Esophagus muscularis mucosa (tissue), 4 donors: ENCODE measurements at places on chromosomes 7 and 10.
A peak's percentile ranks its signal among the peaks of the same experiment; 100 is the strongest.

DNA sequence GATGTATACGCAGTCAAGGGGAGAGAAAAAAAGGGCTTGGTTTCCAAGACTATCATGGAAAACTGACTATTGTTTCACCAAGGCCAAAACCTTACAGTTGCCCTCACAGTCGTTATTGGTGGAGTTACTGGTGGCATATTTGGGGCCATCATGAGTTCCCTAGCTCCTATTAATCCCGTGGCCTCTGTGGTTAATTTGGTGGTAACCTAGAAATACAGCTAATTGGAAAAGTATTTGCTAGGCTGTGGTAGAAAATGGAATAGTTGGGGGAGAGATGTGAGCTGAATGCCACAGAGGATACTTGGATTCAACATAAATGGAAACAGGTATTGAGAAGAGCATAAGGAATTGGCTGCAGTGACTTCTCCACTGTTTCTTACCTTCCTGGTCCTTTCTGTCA is 450.7 kb downstream of the KCNMA1 start:
- no peak for DNase-seq

GRCh38 chr7:47379629-47380324 is 202.1 kb downstream of the TNS3 start:
- no peak for DNase-seq

- DNase-seq: no peak
These were observed 63.4 kb upstream of the PLA2G12B start for GRCh38 chr10:73017955-73018480.

- DNase-seq: no peak
These were observed 283.5 kb downstream of the THSD7A start for GRCh38 chr7:11548532-11548931.

DNA sequence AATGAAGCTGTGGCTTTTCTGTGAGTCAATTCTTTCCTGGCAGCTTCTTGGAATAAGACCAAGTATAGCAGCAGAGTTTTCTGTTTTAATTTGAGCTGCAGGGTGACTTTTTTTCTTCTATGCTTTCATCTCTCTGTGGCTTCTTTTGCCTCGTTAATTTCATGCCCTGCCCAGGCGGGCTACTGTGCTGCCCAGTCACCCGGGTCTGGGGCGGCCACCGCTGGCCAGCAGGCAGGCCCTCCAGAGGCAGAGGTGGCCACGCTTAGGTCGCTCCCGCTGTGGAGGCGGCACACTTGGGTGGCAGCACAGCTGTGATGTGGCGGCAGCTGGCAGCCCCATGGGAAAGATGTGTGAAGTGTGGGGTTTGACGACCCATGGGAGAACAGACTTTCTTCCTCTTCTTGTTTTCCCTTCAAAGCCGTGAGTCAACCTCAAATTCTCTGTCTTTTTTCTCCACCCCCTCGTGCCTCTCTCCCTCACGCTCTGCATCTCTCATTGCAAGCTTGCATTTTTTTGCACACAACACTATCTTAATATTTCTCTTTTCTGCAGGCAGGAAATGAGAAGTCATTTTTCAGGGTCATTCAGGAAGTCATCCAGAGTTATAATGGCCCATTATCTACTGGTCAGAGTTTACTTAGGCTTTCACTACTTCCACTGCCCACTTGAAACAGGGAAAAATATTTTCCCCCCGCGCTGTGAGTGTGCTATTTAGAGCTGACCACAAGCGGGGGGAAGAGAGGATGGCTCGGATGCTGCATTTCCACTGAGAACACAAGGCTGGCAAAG is 67.8 kb downstream of the EGFR start:
- DNase-seq: no peak

- no peak for DNase-seq
These were observed 535.0 kb upstream of the FZD8 start for GRCh38 chr10:36177071-36177470.

- DNase-seq: no peak
These were observed 41.3 kb upstream of the GLI3 start for GRCh38 chr7:42278344-42278743.

DNA sequence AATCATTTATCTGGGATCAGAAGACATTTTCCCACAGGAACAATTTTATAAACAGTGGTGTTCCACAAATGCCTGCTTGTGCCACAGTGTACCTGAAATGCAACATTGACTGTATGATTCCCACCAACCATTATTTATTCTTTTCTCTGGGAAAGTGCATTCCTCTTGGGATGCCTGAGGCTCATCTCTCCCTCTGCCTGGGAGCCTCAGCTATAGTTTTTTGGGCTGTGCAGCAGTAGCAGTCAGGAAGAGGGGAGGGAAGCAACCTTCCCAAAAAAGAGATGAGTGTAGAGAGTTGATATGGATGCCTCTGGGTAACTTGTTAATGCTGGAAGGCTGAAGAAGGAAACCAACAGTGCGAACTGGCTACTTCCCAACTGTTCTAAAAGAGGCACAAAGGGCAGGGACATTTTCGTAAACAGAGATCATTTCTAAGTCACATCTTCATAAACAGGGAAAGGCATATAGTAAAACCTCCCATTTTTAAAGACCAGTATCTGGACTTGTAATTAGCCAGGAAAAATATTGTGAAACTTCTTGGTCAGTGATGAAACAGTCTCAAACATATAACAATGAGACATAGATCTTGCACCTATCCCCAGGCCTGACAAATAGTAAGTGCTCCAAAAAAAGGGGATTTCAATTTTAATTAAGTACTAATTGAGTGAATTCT is 1.4 kb upstream of the CALD1 start:
- DNase-seq: peak; percentile 78

DNA sequence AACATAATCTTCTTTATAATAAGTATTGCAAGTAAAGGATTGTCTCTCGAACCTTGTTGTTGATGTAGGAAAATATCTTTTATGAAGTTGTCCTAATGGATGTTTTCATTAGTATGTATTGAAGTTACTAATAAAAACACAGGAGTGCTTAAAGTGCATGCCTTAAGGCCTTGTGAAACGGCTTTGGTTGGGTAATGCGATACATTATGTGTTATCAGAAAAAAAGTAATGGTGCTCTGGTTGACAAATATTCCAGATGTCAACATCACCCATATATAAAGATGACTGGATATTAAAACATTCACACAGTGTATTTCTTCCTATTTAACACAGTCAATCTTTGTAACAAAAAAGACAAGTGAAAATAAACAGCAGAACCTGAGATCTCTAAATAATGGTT is 310.7 kb downstream of the PRKG1 start:
- no peak for DNase-seq

DNA sequence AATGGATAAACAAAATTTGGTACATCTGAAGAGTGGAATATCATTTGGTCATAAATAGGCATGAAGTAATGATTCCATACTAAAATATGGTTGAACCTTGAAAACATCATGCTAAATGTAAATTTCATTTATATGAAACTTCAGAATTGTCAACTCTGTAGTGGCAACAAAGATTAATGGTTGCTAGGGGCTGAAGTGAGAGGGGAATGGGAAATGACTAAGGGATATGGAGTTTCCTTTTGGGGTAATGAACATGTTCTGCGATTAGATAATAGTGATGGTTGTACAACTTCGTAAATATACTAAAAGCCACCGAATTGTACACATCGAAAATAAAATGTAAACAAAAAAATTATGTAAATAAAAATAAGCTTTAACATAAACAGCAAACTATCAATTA is 384.1 kb upstream of the STEAP1 start:
- DNase-seq: no peak

DNA sequence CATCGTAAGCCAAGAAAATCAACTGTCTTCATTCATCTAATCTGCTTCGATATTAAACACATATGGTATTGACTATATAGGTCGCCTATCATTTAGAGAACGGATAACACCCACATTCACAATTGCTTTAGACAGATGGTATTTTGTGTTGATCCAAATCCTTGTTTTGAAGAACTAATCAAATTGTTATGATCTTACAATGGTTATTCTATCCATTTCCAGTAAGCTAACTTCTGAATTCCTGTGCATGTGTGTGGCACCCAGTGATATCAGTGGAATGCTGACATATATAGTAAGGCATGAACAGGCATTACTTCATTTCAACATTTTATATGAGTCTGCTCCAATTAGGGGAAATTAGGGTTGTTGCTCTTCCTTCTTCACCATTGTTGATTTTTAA is 98.8 kb downstream of the SEMA3E start:
- DNase-seq: no peak

DNA sequence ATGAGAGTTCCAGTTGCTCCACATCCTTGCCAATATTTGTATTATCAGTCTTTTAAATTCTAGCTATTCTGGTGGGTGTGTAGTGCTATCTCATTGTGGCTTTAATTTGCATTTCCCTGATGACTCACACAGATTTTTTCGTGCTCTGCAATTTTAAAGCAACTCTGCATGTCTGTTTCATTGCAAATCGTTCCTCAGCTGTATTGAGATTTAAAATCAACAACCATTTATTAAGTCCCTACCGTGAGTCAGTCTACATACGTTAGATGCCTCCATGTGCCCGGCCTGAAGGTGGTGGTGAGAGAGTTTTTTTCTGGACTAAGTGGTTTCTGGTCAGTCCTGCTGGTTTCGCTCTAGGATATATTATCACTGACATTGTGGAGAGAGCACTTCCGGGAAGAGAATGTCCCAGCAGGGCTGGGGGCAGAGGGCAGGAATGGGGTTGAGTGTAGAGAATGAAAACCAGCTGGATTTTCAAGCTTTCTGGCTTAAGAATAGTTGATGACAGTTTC is 8.4 kb upstream of the HYCC1 start:
- DNase-seq: no peak

- peak; percentile 50 for DNase-seq
These were observed 172.5 kb downstream of the ARHGAP21 start for GRCh38 chr10:24551161-24551560.

DNA sequence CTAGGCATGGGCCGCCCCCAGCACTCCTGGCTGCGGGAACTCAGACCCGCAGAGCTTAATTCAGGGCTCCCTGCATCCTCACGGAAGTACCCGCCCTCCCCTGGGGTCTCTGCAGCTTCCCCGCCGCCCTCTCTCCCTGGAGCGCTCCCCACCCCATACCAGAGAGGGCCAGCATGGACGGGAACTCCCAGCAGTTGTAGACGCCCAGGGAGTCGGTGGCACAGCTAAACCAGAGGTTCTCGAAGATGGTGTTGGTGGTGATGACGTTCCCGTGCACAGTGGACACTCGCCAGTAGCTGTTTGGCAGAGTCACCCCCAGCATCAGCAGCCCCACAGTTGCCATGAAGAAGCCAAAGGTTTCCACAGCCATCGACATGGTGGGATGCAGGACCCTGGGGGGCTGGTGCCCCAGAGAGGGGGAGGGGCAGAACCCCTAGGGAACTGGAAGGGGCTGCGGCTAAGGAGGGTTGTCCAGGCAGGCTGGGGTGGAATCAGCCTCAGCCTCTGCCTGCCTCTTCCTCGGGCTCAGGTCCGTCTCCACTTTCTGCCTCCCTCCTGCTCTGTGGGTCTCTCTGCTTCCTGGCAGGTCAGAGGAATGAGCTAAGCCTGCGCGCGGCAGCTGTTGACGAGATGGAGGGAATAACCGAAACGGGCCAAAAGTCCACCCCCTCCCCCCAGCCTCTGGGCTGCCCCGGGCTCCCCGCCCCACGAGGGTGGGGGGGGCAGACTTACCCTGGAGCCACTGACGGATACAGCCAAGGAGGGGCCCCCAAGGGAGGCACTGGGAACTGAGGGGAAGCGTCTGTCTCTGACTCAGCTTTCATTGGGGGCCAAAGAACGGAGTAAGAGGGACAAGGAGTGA is at the start of gene CLDN15:
TSS of gene CLDN15 (minus strand) at position 597 of the 862 bp plus-strand sequence. CDS start at position 376, 221 bp downstream.
- peak; percentile 93 for DNase-seq

- DNase-seq: no peak
These were observed 127.5 kb downstream of the VPS50 start for GRCh38 chr7:93359520-93360198.

DNA sequence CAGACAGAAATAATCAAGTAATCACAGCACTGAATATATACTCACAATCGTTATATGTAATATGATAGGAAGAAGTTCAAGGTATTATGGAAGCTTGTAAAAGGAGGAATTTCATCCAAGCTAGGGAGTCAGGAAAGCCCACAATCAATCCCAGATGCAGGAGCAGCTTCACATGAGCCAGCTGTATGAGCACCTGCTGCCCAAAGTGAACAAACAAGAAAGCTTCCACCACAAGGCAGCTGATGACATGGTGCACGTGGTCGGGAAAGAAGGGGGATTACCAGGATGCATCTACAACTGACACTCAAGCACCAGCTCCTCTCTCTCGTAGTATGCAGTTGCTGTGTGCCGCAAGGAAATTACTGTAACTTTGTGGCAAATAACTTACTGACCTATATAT is 225.2 kb downstream of the XPNPEP1 start:
- no peak for DNase-seq

DNA sequence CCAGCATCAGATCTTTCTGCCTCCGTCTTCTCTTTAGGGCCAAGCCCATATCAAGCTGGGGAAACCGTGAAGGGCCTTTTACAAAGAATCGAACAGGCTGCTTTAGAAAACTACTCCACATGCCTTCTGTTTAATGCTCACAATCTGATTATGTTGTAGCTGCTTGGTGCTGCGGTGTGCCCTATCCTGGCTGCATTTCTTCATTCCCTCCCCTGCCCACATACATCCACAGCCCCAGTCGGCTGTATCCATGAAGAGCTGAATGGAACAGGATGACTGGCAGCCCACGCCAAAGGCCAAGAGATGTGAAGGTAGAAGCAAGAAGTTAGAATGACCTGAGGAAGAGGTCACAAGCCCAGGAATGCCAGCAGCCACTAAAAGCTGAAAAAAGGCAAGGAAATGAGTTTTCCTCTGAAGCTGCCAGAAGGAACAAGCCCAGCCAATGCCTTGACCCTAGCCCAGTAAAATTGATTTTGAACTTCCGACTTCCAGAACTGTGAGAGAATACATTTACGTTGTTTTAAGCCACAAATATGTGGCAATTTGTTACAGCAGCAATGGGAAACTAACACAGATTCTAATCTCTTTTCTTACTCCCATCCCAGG is 22.2 kb downstream of the TAS2R41 start:
- DNase-seq: no peak

DNA sequence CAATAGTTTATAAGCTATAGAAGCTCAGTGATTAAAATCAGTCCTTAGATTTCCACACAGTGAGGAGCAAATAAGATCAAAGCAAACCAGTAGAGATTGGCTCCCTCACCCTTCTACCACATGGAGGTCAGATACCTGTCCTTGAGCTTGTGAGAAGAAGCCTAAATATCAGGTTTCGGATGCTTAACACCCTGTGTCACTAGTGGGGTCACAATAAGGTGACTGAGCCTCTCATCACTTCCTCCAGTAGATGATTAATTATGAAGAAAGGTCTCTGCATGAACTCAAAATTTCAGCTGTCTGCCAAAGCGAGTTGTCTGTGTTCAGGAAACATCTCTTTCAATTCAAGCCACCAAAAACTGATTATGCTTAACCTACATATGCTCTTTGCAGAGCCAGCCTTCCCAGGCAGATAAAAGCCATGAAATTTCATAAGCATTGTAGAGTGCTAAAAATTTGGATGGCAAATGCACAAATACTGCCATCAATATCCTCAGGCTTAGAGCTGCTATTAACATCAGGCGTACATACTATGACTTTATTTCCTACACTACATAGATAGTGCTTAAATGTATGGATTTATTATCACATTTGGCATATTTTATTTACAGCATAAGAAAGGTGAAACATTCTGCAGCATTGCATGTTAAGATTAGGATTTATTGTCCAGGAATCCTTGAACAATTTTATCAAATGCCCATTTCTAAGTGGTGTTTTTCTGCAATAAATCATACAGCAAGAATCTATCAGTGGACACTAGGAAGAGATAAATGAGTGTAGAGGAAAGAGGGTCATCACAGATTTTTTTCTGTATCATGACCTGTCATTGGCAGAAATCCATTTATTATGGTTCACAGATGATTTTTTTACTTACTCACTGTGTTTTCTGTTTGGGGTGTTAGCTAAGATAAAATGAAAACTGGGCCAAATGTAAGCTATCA is 285.1 kb upstream of the SP8 start:
- no peak for DNase-seq

- no peak for DNase-seq
These were observed 223.4 kb downstream of the BMPER start for GRCh38 chr7:34128762-34129161.

GRCh38 chr10:50510517-50511473 is 113.0 kb downstream of the SGMS1 start:
- DNase-seq: no peak
